ENCODE measurements at places on chromosomes 3 and 15.

- no peak for DNase-seq
Observed at GRCh38 chr3:43434431-43434830, 148.1 kb downstream of the SNRK start.

DNA sequence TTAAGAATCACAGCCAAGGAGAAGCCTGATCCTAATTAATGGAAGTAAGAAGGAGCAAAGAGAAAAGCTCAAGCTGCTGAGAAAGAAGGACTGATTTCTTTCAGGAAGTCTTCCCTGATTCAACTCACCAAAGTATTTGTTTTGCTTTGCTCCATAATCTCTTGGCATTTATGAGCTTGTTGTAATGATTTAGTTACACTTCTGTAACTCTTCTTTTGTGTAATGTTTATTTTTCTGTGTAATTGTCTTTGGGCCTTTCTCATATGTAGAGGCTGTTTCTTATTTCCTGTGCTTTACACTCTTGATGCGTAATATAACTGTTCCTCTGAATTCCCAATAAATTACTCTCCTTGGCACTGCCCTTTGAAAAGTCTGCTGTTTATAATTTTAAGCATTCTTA, 80.0 kb downstream of the COL6A5 start:
- no peak for DNase-seq

- no peak for DNase-seq
Observed at GRCh38 chr3:101814835-101815234, 34.5 kb upstream of the NFKBIZ start.

DNA sequence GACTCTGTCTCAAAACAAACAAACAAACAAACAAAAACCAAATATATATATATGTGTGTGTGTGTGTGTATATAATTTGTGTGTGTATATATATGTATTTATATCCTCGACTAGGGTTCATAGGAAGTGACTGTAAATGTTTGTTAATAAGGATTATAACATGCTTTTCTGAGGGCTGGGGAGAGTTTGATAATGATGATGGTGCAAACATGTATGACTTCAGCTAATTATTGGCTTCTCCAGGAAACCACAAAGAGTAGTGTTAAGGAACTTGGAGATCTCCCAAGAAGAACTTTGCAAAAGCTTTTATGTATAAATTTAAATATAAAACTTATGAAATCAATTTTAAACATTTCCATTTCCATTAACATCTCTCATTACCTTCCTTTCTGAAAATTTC, 3.9 kb upstream of the OPA1 start:
- DNase-seq, result no peak

DNA sequence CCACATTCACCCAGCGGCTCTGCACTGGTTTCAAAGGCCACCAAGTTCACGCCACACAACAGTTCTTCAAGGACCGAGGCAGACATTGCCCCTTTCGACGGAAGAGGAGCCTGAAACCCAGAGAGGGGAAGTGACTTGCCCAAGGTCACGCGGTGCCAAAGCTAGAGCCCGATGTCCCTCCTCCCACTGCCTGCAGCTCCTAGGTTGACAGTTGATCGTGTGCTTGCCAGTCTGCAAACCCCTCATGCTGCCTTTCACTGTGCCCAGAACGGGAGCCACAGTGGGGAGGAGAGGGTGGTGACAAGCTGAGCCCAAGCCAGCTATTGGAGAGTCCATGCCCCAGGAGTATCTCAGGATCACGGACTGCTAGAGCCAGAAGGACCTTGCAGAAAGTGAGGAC, 230.9 kb downstream of the XXYLT1 start:
- DNase-seq, result no peak

DNA sequence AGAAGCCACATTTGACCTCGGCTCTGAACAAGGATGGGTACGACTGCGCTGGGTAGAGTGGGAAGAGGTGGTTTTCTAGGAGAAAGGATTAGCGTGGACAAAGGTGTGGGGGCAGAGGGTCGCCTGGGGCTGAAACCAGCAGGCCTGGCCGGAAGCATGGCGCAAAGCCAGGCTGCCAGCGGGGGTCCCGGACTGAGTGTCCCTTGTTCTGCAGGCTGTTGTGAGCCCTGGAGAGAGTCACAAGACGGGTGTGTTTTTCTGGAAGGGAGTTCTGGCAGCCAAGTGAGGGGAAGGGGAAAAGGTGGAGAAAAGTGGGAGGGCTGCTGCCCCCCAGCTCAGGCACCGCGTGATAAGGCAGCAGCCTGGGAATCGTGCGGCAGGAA, 98.5 kb upstream of the MEF2A start:
- DNase-seq, result no peak

- no peak for DNase-seq
Observed at GRCh38 chr15:72237853-72238224, 6.8 kb upstream of the PKM start.

Data from activated CD4-positive, alpha-beta T cell treated with anti-CD3 and anti-CD28 coated beads for 4 hours (primary cell).